Kidney epithelial cell (primary cell): ENCODE measurements at places on chromosomes 11 and 22.
A peak's percentile ranks its signal among the peaks of the same experiment; 100 is the strongest.

GRCh38 chr11:119481021-119481666, 58.2 kb upstream of the THY1 start:
- peak; percentile 38 for DNase-seq

DNA sequence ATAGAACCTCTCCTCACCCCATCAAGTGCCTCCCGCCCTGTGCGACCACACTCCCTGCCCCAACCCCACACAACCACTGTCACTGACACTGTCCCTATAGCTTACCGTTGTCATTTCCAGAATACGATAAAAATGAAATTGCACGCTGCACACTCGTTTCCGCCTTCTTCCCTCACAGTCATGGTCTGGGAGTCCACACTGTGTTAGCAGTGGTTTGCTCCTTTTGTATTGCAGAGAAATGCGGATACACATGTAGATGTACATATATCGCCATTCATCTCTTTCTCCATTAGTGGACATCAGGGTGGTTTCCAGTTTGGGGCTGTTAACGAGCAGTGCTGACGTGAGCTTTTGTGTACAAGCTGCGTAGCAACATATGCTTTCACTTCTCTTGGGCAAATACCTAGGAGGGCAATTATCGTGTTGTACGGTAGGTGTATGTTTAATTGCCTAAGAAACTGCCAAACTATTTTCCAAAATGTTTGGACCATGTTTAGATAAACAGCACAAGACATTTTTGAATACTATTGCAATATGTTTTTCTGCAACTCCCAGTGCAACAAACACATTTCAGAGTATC, 59.2 kb upstream of the CD5 start:
- no peak for DNase-seq

GRCh38 chr11:132245403-132246385, 875.3 kb downstream of the NTM start:
- no peak for DNase-seq

DNA sequence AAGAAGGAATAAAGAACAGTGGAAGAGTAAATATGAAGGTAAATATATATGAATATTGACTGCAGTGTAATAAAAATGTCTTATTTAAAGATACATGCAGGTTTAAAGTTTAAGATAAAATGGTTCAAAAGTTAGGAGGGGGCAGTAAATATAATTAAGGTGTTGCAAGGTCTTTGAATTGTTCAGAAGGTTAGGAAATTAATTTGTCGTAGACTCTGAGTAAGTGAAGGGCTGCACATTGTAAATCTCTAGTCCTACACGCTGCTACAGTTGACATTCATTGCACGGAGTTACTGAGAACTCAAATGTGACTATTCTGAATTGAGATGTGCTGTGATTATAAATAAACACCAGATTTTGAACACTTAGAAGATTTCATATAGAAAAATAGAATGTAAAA, 69.8 kb upstream of the PRODH start:
- DNase-seq = no peak

DNA sequence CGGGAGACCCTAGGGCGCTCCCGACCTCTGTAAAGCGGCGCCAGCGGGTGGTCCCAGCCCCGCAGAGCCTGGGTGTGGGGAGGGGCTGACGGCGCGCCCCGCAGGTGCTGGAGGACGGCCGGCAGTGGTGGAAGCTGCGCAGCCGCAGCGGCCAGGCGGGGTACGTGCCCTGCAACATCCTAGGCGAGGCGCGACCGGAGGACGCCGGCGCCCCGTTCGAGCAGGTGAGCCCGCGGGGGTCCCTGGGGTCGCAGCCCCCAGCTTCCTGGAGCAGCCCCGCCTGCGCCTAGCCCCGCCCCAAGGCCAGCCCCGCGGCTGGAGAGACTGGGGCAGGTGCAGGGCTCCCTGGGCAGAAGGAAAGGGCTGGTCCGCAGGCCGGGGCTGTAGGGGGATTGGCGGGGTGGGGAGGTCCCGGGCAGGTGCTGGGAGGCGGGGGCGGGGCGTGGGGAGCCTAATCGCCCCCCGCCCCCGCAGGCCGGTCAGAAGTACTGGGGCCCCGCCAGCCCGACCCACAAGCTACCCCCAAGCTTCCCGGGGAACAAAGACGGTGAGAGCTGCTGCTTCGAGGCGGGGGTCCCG, 19.7 kb downstream of the EPS8L2 start:
- DNase-seq = no peak

- DNase-seq = no peak
Measured at GRCh38 chr11:27075655-27076054, 35.0 kb downstream of the BBOX1 start.

- DNase-seq = no peak
Measured at GRCh38 chr22:25067851-25068421, 115.4 kb downstream of the KIAA1671 start.
